ENCODE measurements at places on chromosomes 16 and 17.

- no peak for DNase-seq
Measured at GRCh38 chr17:51941272-51941671, 217.2 kb downstream of the CA10 start.

DNA sequence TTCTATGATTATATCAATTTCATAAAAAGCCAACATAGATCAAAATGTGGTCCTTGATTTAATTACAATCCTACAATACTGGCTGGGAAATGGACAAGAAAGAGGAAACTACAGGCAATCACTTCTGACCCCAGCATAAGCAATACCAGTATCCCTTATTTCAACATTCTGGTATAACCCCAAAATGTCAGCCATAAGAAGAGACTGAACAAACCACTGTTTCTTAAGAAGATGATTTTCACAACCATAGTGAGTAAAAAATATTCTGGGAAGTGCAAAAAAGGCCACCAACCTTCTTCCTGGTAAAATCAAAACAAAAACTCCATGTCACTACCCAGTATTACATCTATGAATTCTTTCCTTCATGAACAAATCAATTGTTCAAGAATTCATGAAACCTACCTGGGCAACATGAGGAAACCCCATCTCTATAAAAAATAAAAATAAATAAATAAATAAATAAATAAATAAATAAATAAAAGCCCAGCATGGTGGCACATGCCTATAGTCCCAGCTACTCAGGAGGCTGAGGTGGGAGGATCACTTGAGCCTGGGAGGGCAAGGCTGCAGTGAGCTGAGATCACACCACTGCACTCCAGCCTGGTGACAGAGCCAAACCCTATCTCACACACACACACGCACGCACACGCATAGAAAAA lies 7.5 kb downstream of the N4BP1 start:
- no peak for DNase-seq

- no peak for DNase-seq
Measured at GRCh38 chr16:53456625-53457024, 22.4 kb downstream of the RBL2 start.

DNA sequence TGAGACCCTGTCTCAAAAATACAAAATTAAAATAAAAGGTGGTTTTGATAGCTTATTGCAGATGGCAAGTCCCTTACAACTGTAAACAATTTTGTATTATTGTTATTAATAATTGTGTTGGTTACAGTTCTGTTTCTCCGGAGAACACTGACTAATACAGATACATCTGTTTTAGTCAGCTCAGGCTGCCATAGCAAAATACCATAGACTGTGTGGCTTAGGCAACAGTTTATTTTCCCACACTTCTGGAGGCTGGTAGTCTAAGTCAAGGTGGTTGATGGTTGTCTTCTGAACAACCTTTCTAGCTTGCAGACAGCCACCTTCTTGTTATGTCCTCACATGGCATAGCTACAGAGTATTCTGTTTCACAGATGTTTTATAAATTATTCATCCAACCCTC lies 14.2 kb upstream of the IL21R start:
- no peak for DNase-seq

GRCh38 chr17:13973960-13974651 lies 95.2 kb upstream of the COX10 start:
- no peak for DNase-seq

DNA sequence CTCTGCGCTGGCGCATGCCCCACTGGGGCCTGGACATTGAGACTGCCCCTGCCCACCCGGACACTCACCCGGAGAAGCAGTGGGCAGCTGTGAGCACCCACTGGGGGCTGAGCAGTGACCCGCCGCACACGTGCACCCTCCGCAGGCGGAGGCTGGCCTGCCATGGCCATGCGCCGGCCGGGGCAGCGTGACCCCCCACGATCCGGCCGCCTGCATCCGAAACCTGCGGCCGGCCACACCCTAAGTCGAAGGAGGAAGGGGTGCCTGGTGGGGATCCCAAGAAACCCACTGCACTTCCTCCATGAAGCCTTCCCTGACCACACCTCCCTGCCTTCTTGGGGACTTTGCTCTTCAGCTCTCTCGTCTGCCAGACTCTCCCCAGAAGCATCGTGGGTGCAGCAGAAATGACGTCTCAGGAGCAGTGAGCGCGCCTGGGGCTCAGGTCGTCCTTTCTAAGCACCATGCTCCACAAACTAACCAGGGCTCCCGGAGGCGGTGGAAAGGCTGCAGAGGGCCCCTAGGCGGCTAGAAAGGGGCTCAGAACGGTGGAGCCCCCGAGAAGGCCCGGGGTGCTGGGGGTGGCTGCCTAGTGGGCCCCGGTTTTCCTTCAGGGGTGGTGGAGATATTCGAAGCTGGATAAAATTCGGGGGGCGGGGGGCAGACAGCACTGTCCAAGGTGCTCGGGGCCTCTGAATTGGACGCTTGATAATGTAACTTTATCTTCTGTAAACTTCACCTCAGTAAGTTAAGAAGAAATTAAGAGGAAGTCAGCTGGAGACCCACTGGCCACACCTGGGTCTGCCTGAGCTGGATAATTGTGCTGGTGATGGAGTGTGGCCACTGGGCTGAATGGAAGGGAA lies 1.5 kb downstream of the TPSG1 start:
- DNase-seq, result no peak

- DNase-seq, result no peak
Measured at GRCh38 chr16:60166111-60166510, 1432.0 kb upstream of the GOT2 start.

GRCh38 chr17:3528880-3529511 lies 28.6 kb downstream of the TRPV3 start:
- peak; percentile 47 for DNase-seq

GRCh38 chr16:1363501-1364041 lies 11.8 kb downstream of the GNPTG start:
- DNase-seq, result peak; percentile 15

DNA sequence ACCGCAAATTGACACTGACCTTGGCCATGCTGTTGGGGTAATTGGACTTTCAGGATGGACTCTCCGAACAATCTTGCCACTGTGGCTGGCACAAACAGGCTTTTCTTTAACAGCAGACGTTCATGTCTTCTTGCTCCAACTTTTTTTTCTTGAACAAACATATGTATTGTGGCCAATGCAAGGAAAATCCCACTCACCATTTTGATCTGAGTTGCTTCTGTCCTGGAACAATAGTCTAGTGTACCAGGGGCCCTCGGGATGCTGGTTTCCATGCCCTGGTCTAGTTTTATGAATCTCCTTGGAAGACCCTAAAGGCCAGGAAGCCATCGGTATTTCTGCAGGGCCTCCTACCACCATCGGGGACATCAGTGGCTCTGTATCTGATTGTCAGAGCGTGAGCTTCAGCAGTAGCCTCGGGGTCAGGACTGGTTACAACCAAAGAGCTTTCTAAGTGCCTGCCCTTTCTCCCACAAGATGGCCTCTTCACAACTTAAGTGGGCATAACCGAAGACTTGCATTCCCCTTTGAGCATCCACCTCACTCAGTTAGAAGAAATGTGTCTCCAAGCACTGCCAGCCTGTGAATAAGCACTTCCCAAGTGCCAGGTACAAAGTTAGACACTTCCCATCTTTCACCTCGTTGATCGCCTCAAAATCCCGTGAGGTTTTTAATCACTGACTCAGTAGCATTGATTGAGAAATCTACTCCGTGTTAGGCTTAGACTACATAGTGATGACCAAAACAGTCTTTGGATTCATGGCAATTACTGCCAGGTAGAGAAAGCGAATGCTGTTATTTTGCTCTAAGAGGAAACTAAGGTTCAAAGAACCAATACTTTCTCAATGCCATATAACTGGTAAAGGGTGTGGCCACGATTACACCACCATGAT lies 87.0 kb upstream of the TBX2 start:
- no peak for DNase-seq

DNA sequence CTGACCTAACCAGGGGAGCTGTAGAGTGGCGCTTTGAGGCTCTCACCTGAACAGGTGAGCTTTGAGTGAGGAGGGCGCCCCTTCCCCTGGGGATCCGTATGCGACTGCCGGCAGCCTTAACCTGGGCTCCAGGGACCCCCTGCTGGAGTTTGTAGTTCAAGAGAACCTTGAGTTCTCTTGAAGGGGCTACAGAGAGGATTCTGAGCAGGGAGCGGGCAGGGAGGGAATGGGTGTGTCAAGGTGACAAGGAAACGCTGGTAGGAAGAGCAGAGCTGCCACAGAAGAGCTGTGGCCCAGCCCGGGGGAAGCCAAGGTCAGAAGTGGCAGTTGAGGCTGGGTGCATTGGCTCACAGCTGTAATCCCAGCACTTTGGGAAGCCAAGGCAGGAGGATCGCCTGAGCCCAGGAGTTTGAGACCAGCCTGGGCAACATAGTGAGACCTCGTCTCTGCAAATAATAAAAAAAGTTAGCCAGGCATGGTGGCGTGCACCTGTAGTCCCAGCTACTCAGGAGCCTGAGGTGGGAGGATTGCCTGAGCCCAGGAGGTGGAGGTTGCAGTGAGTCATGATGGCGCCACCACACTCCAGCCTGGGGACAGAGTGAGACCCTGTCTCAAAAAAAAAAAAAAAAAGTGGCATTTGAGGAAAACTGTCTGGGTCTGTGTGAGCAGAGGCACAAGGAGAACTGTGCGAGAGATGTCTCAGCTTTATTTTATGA lies 1.2 kb downstream of the LLGL2 start:
- DNase-seq, result no peak

DNA sequence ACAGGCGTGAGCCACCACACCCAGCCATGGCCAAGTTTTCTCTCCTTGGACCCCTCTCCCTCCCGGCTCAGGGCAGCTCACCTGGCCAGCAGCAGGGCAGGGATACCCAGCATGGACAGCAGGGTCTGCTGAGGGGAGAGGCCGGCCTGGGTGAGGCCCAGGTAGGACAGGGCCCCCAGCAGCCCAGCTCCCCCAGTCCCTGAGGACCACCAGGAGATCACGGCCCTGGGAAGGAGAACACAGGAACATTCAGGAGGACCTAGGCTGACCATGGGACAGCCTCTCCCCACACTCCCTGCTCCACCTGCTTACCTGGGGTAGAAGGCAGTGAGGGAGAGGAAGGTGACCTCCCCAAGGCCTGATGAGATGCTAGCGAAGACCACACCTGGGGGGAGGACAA lies 5.6 kb downstream of the CLN3 start:
- DNase-seq, result no peak

- DNase-seq, result no peak
Measured at GRCh38 chr16:24845726-24846547, at the start of gene SLC5A11. Gene SLC5A11, plus strand, starts transcription at chr16:24845963. Its CDS starts 12,681 bp downstream, at chr16:24858644.

DNA sequence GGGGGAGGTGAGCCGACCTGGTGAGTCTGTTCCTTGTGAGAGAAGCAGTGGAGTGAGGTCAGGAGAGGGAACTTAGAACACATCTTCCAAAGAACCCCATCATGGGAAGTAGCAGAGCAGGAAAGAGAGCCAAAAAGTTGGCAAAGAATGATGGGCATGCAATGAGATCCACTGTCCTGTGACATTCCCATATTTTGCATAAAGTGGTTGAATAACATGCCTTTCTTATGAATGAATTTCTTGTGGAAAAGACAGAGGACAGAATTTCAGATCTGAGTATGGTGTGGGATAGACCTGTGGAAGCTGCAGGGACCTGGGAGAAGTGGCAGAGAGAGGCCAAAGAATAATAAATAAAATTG lies 41.3 kb downstream of the TMEM100 start:
- no peak for DNase-seq

GRCh38 chr17:80485846-80486245 lies 9.4 kb upstream of the NPTX1 start:
- no peak for DNase-seq

- DNase-seq, result peak; percentile 89
Measured at GRCh38 chr16:84511180-84511800, 6.8 kb upstream of the MEAK7 start.

- DNase-seq, result no peak
Measured at GRCh38 chr17:78576389-78577112, 645 bp downstream of the DNAH17 start.

- DNase-seq, result peak; percentile 65
Measured at GRCh38 chr16:66961065-66961744, at the start of gene CES3. Gene CES3, plus strand, starts transcription at chr16:66961266. Its CDS starts 42 bp downstream, at chr16:66961308.

GRCh38 chr16:15466886-15467781 lies 32.7 kb downstream of the BMERB1 start:
- DNase-seq, result no peak

DNA sequence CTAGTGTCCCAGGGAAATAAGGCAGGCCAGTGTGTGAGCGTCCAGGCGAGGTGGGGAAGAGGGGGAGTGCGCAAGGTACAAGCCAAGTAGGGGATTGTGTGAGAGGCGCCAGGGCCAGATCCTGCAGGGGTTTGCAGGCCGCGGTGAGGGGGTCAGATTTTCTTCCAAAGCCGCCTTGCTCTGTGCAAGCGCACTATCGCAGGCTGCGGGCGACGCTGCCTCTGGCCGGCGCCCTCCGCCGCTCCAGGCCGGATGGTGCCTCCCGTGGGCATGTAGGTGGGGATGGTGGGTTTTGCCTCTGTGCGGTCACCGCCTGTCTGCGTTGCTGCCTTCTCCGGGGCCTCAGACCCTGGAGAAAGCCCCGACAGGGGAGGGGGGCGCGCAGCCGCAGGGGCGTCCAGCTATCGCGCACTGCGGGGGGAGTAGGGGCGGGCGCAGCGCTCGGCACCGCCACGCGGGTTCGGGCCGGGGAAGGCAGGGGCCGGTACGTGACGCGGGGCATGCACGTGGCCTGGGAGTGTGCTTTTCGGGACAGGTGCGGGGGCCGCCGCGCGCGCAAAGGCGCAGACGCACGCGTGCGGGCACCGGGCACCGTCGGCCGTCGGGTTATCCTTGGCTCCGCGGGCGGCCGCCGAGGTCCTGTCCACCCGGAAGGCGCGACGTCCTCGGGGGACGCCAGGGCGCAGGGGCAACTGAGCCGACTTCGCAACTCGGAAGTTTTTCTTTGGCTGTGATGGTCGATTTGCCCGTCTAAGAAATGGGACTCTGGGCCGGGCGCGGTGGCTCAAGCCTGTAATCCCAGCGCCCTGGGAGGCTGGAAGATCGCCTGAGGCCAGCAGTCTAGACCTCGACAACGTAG lies 1.1 kb upstream of the HAPSTR1 start:
- DNase-seq, result no peak

DNA sequence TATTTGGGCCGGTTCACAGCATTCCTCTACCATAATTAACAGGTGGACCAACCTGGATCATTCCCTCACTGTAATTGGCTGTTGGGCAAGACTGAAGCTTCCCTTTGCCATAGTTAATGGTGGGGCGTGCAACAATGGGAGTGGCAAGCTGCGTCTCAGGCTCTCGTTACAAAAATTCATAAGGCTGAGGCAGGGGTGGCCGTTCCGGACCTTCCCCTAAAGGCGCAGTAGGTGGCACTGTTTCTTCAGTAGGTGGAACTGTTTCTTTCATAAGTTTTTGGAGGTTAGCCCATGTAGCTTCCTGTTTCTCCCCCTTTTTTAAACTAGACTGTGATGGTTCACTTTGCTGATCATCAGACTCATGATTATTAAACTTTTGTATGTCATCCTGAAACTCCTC lies 17.0 kb upstream of the TMC5 start:
- no peak for DNase-seq

DNA sequence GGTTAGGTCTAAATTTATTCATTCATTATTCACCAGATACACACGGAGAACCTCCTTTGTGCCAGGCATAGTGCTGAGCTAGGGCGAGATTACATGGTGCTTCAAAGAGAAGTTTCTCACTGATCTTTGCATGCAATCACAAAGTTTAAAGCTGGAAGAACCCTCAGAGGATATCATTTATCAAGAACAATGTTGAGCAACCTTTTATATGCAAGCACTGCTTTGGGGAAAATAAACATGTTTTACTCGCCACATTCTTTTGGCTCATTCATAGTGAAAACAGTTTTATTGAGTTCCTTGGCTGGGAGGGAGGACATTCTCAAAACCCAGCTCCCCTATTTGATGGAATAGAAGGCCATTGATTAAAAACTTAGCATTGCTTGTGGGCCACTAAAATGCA lies 49.8 kb upstream of the XYLT1 start:
- no peak for DNase-seq

All from astrocyte of the spinal cord (primary cell).